ENCODE measurements at places on chromosomes 6 and 20. TPM values are rescaled to one million over a fixed set of nuclear protein-coding genes. Genes with fewer than 3 reads are reported as not detected.

Gene LST1
- polyA plus RNA-seq, result 12.6 TPM

Gene PNPLA1
- not detected for polyA plus RNA-seq

Gene GCM1
- polyA plus RNA-seq, result not detected

Gene SLC4A11
- polyA plus RNA-seq, result 1.3 TPM

Gene ZC2HC1B
- not detected for polyA plus RNA-seq

Gene C6orf141
- polyA plus RNA-seq, result 4.6 TPM

Gene MYH7B
- 6.4 TPM for polyA plus RNA-seq

GRCh38 chr20:58716476-58717277, 24.1 kb downstream of the NPEPL1 start:
- DNase-seq, result no peak

- no peak for DNase-seq
These were observed 122.4 kb downstream of the RIN2 start for GRCh38 chr20:19880256-19881079.

- DNase-seq, result no peak
These were observed 12.2 kb upstream of the RSPH3 start for GRCh38 chr6:159012201-159012600.

GRCh38 chr20:60667641-60668040, 584.4 kb upstream of the CDH4 start:
- no peak for DNase-seq

- DNase-seq, result peak; percentile 48
These were observed 39.2 kb downstream of the DYNLT1 start for GRCh38 chr6:158605266-158605878.

DNA sequence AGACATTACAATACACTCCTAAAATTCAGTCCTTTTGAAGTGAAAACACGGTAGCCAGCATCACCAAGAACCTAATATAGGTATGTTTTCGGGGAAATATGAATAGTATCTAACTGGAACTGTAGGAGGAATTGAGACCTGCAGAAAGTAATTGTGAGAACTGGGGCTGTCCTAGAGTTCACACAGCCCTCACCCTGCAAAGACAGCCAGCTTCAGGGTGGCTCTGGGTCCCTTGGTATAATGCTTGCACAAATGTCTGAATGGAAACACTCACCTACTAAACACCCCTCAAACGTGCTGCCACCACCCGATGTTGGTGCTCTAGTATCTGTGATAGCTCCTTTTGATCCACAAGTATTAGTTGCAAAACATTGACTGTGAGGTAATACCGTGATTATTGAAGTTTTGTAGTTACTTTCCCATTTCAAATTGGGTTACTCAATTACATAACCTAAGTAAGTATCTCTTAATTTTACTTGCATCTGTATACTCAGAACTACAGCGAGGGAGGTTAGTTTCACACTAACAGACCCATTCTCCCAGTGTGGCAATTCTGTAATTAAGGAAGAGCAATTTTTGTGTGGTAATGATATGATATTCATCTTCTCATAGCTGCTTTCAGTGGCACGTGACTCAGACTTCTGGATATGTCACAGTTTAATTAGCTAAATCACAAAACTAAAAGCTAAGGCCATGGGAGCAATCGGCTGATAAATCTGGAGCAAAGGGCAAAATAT, 129.5 kb downstream of the INSM1 start:
- peak; percentile 50 for DNase-seq

DNA sequence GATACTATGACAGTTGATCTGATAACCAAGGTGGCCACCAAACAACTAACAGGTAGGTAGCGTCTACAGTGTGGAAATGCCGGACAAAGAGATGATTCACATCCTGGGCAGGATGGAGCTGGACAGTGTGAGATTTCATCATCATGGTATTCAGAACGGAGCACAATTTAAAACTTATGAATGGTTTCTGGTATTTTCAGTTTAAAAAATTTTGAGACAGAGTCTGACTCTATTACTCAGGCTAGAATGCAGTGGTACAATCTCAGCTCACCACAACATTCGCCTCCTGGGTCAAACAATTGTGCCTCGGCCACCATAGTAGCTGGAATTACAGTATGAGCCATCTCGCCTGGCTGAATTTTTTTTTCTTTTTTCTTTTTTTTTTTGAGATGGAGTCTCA, 43.8 kb downstream of the CEP57L1 start:
- no peak for DNase-seq

DNA sequence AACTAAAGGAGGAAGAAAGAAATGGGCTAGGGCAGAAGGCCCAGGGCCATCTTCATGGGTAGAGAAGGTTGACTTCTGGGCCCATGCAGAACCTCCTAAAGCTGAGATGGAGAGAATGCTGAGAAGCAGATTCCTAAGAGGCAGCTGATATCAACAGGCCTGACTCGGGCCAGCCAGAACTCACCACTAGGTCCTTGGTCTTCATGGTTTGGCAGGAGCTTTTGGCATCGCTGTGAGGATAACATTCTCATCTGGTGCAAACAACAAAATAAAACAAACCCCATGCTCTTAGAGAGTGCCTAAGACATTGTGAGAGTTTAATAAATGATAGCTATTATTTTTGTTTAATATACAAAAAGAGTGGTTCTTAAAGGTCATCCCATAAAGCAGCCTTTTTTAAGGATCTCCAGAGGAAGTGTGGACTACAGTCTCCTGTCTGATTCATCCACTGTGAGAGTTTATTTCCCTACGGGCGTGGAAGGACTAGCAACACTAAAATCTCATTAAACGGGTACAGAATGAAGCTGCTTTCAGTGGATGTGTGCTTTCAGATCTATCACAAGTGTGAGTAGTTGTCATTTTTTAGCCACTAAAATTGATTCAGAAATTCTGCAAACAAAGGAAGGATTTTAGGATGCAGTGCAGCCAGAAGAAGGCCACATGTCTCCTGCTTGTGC, 160.0 kb downstream of the PLCB4 start:
- no peak for DNase-seq

DNA sequence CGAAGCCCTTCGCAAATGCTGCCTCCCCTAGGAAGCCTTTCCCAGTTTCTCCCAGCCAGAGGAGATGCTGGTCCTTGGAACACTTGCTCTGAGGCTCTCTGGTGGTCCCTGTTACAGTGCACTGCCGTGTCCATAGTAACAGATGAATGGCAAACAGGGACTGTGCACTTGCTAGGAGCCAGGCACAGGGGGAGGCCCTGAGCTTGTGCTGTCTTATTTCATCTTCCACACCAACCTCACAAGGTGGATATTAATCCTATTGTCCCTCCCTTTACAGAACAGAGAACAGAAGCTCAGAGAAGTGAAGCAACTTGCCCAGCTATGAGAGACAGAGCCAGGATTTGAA, 19.0 kb downstream of the SRC start:
- DNase-seq, result no peak

DNA sequence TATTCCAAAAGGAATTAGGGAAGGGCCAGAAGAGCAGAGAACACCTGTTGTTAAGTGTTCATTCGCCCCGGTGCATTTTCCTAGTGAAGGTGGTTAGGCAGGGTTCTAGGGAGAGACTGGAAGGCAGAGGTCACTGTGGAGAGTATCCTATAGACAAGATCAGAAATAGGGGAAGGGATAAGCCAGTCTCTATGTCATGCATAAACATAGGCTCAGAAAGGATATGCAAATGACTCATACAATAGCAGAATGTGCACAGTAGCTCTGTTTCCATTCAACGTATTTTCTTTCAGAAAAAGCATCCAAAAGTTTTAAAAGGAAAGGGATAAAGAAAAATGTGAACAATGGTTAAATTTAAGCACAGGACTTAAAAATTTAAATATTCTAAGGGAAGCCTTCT, 47.4 kb downstream of the BMP6 start:
- DNase-seq, result no peak

DNA sequence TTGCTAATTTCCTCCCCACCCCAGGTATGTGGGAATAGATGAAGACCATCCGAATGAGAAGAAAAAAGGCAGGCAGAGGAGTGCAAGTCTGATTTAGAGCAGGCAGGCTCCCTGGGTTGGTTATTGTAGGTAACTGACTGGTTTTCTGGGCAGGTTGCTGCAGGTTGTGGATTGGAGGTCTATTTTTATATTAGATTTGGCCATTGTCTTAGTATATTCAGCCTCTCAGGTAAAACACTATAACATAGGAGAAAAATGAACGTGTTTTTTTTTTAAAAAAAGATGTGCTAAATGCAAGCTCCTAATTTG, 492 bp upstream of the TBC1D7 start:
- no peak for DNase-seq

DNA sequence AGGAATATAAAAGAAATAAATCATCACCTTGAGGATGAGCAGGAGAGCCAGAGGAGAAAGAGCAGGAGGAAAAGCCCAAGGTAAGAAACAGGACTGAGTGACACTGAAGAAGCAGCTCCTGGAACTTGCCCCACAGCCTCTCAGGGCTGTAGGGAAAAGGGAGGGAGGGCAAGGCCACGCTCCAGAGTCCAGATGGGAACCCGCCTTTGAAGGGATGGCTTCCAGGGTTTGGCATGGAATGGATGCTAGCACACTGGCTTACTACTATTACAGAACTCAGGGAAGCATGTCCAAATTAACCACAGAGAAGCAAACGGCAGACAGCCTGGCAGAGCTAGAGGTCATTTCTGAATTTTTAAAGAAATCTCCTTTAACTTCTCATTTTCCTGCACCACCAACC, 26.8 kb downstream of the RALGAPA2 start:
- DNase-seq, result peak; percentile 27

DNA sequence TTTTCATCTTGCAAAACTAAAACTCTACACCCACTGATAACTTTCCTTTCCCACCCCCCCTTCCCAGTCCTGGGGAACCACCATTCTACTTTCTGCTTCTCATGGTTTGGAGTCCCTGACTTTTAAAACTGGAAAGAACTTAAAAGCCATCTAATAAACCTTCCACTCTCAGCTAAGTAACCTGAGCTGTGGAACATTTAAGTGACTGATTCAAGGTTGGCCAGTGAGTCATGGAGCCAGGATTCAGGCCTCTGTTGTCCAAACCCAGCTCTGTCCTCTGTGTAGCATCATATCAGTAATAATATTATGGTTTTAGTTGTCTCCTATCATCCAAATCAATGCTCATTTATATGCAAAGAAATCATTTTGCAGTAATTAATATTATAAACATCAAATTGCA, 176.0 kb upstream of the NT5E start:
- no peak for DNase-seq

- peak; percentile 50 for DNase-seq
These were observed 162.2 kb downstream of the NKAIN2 start for GRCh38 chr6:123965894-123966293.

DNA sequence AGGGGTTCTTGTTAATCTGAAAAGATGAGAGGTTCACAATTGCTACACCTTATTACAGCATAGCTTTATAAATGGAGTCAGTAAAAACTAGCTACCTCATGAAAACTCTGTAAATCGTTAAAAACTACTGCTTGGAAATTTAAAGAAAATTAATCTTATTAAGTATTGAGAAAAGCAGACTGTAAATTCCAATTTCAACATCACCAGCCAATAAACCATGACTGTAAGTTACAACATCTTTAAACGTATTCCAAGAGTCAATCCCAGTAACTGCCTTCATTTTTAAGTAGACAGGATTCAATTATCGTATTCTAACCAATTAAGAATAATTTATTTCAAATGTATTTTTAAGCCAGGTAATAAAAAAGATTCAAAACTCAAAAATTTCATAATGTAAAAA, 70.3 kb downstream of the ATG5 start:
- no peak for DNase-seq

DNA sequence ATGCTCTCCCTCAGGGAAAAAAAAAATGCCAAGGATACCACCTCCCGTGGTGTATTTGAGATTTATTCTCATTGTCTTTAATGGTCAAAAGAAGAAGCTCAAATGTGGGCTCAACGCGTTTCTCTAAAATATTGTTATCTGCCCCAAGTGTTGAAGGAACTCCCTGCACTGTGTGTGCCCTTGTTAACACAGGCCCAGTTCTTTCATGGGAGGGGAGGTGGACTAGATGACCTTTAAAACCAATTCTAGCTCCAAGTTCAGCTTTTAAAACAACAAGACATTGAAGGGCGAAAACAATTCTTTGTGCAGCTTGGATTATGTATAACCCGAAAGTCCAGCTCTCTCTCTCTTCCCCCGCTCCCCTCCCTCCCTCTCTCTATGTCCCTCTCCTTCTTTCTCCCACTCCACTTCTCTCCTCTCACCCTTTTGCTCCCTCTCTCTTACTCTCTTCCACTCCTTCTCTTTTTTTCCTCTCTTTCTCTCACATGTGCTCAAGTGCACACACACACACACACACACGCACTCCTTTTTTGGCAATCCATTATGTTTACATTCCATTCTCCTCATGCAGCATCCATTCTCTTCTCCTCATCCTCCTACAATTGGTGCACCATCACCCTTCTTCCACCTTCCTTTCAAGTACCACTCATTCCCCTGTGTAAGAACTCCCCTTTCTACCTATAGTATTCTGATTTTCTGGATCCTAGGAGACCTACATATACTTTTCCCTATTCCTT, 8.5 kb downstream of the HLA-DMB start:
- no peak for DNase-seq

- DNase-seq, result no peak
These were observed 39.4 kb downstream of the MAP7 start for GRCh38 chr6:136510782-136511181.

DNA sequence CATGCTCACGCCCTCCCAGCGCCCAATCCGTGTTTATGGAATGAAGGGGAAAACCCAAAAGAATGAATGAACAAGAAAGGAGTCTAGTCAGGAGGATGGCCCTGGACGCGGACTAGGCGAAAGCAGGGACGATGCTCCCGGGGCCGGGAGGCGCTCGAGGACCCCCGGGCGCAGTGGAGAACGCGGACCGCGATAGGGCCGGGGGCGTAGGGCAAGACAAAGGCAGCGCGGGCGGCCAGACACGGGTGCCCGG, 758 bp downstream of the GCLC start:
- DNase-seq, result no peak

GRCh38 chr20:62252342-62252966, 14.1 kb downstream of the OSBPL2 start:
- no peak for DNase-seq

GRCh38 chr20:62050166-62051120, 15.2 kb downstream of the TAF4 start:
- no peak for DNase-seq

GRCh38 chr20:4972506-4973251, 28.6 kb downstream of the SLC23A2 start:
- no peak for DNase-seq

DNA sequence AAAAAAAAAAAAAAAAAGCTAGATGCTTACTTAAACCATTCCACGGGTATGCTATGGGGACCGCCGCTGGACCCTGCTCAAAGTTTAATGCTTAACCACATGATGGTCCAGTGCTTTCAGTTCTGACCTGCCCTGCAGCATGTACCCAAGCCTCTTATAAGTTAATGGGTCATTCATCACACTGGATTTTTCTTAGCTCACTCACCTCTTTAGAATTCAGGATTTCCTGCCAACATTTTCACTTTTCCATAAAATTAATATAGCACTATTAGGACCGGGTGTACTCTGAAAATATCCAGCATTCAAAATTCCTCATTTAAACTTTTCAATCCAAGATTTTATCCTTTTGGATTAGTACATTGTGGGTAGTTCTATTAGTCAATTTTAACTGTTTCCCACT, 140.8 kb downstream of the ALDH8A1 start:
- no peak for DNase-seq

DNA sequence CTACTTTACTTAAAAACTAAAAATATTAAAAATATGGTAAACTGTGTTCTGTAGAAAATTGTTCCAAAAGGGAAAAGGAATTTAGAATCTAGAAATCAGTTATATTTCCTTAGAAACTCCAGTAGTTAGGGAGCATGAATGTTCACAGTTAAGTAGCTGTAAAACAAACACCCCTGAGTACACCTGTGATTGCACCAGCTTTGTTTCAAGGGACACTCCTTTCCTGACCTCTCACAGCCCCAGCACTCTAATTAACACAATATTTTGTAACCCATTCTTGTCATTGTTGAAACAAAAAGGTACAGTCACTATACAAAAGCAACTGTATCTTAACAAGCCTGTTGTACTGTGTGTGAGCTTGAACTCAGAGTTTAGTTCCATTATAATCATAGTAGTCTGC, 72.3 kb downstream of the NCOA7 start:
- no peak for DNase-seq
